ENCODE measurements at places on chromosomes 13 and 19. TPM values are rescaled to one million over a fixed set of nuclear protein-coding genes. Genes with fewer than 3 reads are reported as not detected.

The ZNF177 gene
- 12.7 TPM for total RNA-seq

The FUT1 gene
- 6.9 TPM for total RNA-seq

The MED29 gene
- 36.3 TPM for total RNA-seq

DNA sequence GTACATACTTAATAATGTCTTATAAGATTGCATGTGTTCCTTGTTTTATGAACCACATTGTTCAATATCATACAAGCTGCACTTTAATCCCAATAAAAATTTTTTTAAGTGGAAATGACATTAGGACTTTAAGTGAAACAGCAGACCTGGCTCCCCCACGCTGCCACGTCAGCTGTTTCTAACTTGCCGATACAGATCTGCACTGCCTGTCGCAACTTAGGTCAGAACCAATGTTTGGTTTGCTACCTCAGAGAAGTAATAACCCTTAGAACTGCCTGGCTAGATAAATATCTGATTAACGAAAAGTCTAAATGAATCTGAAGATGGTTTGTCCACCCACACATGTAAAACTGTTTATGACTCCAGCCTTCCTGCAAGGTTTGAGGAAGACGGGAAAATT, 327.5 kb upstream of the DACH1 start:
- DNase-seq, result no peak
- H3K4me1 ChIP-seq, result peaks cover 11% of the 10 kb centered on the region
- H3K27me3 ChIP-seq, result no peaks in the 10 kb centered on the region
- H3K36me3 ChIP-seq, result no peaks in the 10 kb centered on the region
- H3K27ac ChIP-seq, result no peak overlapping the region
- no peak overlapping the region for H3K4me3 ChIP-seq

- H3K27ac ChIP-seq, result no peak overlapping the region
- DNase-seq, result no peak
- no peak overlapping the region for H3K4me3 ChIP-seq
Observed at GRCh38 chr13:30331331-30331771, 24.0 kb upstream of the KATNAL1 start.

DNA sequence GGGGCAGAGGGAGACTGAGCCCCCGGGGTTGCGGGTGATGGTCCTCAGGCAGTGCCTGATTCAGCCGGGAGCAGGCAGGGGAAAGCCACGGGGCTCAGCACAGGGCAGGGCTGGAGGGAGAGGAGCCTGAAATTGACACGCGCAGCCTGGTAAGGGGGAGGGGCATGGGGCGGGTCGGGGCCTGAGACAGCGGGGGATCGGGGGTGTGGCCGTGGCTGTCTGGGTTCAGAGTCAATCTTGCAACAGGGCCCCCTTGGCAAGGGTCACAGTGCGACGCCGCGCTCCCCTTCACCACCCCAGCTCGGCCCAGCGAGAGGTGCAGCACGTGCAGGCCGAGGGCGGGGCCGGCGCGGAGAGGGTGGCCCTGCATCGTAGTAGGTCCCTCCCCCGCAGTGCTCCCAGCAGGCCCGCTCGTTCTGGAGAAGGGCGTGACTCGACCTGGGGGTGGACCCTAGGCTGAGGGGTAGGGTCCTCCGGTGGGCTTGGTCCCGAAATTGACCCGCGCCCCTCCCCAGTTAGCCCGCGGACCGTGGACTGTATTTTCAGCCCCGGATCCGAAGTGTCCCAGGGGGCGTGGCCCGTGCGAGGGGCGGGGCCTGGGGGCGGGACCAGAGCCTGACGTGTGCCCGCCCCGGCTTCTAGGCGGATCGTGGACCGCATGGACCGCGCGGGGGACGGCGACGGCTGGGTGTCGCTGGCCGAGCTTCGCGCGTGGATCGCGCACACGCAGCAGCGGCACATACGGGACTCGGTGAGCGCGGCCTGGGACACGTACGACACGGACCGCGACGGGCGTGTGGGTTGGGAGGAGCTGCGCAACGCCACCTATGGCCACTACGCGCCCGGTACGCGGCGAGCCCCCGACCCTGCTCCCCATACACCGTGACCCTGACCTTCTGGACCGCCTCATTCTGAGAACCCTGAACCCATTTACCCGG, 6.0 kb downstream of the RCN3 start:
- peak overlapping the region; percentile 64 for H3K4me3 ChIP-seq
- H3K27ac ChIP-seq, result no peak overlapping the region
- H3K27me3 ChIP-seq, result peaks cover 7% of the 10 kb centered on the region
- peaks cover 29% of the 10 kb centered on the region for H3K36me3 ChIP-seq

- no peaks in the 10 kb centered on the region for H3K36me3 ChIP-seq
- no peaks in the 10 kb centered on the region for H3K27me3 ChIP-seq
- peak overlapping the region; percentile 88 for H3K27ac ChIP-seq
- peak; percentile 10 for DNase-seq
Observed at GRCh38 chr13:49836516-49836915, 44.0 kb upstream of the KPNA3 start.

DNA sequence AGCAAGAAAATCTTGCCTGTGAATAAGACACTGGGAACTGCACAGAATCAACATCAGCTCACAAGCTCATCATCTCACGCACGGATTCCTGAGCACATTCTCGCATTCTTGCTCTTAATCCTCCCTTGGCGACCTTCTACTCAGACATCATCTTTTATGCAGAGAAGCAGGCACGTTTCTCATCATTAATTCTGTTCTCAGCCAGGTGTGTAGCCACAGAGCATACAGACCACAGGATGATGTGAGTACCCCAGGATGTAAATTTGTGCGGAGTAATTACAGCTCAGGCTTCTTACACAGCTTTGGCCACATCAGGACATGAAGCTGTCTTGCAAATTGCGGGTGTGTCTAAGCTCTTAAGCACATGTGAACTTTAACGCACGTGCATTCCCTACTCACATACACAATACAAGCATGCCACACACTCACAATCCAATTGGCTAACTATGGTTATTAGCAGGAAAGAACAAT, 36.5 kb upstream of the SACS start:
- H3K4me3 ChIP-seq, result no peak overlapping the region
- H3K36me3 ChIP-seq, result no peaks in the 10 kb centered on the region
- H3K27ac ChIP-seq, result no peak overlapping the region
- peaks cover 32% of the 10 kb centered on the region for H3K4me1 ChIP-seq
- no peak for DNase-seq
